CD14-positive monocyte (primary cell): ENCODE measurements at places on chromosomes 1 and 21.
A peak's percentile ranks its signal among the peaks of the same experiment; 100 is the strongest.

GRCh38 chr1:53198241-53198651 lies 1.6 kb downstream of the CPT2 start:
- DNase-seq = no peak

DNA sequence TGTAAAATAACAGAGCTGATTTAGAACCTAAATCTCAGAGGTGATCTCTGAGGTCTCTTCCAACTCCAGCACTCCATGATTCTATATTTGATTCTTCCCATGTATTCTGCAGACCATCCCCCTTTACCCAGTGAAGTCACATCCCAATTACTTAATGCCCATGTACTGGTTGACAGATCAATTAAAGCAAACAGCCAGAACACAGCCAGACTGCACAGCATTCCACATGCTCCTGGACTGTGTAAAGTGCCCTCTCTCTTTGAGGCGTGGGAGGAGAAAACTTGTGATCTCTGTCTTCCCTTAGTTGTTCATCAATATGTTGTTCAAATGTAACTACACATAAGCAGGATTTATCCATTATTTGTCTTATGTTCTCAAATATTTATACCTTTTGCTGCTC lies 18.1 kb downstream of the NOS1AP start:
- no peak for DNase-seq

- no peak for DNase-seq
Observed at GRCh38 chr21:42558846-42559245, 45.2 kb downstream of the SLC37A1 start.

- DNase-seq = peak; percentile 61
Observed at GRCh38 chr1:183281039-183281438, 95.0 kb downstream of the LAMC2 start.

GRCh38 chr1:7225711-7226505 lies 440.7 kb downstream of the CAMTA1 start:
- DNase-seq = no peak

DNA sequence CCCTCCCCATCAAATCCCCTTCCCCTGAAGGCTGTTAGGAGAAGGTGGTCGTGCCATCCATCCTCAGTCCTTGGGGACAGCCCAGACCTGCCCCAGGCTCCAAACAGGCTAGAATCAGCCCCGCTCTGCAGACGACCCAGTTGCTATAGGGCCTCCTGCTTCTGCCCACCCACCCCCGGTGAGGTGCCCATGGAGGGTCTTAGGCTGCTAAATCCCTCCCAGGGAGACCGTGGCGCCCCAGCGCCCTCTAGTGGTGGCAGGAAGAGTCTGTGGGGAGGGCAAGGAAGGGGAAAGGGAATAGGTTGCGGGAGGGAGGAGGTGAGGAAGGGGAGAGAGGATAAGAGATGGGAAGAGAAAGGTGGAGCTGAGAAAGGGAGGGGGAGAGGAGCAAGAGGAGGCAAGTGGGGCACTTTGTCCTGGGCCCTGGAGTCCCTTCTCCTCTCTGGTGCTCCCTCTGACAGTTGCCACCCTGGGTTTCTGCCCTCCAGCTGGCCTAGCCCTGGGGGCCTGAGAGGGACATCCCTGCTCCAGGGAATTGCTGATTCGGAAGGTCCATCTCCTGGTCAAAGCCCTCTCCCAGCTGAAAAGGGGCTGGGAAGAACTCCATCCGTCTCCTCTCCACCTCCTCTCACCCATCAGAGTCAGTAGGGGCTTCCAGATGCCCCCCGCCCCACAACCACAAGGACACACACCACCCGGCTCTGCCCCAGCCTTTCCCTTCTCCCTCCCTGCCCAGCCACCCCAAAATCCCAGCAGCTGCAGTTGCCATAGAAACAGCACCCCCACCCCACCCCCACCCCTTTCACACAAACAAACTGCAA lies 55.4 kb downstream of the CAMK2N1 start:
- DNase-seq = no peak

- DNase-seq = no peak
Observed at GRCh38 chr1:229803626-229804217, 177.7 kb downstream of the URB2 start.

GRCh38 chr1:109248444-109248796 lies 919 bp upstream of the CELSR2 start:
- no peak for DNase-seq

- DNase-seq = no peak
Observed at GRCh38 chr1:239956263-239956662, 135.4 kb upstream of the FMN2 start.

DNA sequence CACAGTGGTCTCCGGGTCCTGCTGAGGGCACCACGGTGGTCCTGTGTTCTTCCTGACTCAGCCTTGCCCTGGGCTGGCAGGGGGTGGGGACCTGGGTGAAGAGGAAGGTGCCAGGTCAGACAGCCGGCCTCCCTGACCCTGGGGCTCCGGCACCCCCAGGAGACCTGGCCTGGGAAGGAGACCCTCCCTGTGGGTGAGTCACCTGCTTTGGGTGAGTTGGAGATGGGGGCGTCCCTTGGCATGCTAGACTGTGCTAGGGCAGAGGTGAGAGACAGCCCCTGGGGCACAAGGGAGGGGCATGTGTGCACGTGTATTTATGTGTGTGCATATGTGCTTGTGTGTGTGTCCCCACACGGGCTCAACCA lies 23.4 kb downstream of the SPSB1 start:
- DNase-seq = no peak

GRCh38 chr1:218717575-218717974 lies 372.4 kb downstream of the TGFB2 start:
- no peak for DNase-seq

GRCh38 chr1:18149027-18149641 lies 41.5 kb downstream of the IGSF21 start:
- no peak for DNase-seq

- DNase-seq = no peak
Observed at GRCh38 chr1:221356693-221357092, 385.2 kb downstream of the DUSP10 start.

DNA sequence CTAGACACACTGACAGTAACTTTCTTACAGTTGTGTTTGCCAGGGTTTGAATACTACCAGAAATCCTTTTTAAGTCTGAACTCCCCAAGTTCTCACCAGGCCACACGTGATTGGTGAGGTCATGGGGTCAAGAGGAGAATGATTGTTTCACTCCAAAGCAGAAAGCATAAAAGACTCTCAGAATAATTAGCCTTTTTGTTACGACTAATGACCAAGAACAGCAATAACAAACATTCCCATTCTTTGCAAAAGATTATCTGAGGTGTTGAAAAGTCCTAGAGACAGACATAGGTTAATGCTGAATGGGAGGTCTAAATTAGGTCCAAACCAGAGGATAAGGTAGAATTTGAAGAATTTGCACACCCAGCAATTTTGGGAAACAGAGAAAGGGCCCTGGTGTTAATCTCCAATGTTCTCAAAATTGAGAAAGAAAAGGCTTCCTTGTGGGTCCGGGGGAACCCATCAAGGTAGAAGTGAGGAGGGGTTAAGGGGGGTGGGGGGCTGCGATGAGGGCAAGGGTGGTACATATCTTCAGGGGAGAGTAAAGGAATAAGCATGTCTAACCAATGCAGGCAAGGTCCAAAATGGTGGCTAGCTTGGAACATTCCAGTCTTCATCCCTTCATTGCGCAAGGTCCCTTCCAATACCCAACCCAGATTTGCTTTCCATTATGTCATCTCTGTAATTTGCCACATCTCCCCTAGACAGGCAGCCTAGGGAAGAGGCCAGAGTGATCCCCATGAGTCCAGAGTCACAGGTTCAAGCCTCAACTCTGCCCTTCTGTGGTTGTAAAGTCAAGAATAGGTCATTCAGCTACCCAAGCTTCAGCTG lies 74.6 kb upstream of the NFIA start:
- no peak for DNase-seq

DNA sequence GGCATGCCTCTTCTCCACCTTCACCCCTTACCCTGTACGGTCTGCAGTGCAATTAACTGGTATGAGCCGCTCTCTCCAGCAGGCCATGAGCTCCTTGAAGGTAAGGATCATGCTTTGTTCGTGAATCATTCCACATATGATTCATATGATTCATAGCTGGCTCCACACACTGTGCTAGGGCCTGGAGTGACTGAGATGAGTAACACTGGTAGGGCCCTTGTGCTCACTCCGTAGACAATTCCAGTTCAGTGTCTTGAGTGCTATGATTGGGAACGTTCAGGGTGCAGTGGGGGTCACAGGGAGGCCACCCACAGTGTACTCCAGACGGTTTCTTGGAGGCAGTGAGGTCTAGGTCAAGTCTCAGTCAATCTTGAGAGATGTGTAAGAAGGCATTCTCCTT lies 239.8 kb downstream of the LMX1A start:
- DNase-seq = no peak

GRCh38 chr1:45972621-45973020 lies 159.8 kb downstream of the PIK3R3 start:
- no peak for DNase-seq

- DNase-seq = no peak
Observed at GRCh38 chr1:226320930-226321329, 12.0 kb upstream of the LIN9 start.

DNA sequence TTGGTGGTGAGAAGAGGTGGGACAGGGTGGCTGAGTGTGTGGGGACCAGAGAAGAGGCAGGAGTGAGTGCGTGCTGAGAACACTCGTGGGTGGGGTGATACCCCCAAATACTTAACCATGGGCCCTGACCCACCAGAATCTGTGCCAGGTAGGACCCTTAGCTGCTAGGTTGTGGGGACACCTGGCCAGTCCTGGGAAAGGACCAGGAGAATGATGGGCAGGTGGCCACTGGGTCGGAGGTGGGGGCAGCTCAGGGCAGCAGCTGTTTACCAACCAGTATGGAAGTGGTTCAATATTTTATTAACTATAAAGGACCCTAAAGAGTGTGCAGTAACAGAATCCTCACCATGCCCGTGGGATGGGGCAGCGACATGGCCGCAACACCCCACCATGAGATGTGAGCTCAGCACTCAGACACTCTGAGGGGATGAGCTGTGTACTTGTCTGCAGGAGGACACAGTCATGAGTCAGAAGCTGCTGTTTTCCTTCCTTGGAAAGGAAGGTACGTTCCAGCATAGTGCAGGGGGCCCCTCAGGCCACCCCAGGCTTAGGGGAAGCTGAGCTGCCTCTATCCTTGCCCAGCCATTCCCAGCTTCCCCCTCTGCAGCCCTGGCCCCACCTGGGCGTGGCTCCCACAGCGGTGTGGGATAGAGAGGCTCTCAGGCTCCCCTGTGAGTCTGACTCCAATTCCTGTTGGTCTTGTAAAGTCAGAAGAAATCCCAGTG lies 25.4 kb downstream of the TEX35 start:
- no peak for DNase-seq

DNA sequence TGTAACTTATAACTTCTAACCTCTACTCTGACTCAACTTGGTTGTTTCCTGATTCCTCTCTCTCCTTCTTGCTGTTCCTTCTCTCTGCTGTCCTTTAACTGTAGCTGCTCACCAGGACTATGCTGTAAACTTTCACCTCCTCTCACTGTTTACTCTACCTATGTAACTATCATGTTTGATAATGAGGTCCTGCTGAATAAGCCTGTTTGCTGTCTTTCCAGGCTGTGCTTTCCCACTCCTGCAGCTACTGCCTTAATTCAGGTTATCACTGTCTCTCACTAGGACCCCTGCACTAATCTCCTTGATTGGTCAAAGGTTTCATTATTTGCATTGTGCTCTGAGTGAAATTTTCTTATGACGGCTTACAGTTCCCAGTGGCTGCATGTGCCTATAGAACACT lies 633.9 kb upstream of the PTBP2 start:
- no peak for DNase-seq

DNA sequence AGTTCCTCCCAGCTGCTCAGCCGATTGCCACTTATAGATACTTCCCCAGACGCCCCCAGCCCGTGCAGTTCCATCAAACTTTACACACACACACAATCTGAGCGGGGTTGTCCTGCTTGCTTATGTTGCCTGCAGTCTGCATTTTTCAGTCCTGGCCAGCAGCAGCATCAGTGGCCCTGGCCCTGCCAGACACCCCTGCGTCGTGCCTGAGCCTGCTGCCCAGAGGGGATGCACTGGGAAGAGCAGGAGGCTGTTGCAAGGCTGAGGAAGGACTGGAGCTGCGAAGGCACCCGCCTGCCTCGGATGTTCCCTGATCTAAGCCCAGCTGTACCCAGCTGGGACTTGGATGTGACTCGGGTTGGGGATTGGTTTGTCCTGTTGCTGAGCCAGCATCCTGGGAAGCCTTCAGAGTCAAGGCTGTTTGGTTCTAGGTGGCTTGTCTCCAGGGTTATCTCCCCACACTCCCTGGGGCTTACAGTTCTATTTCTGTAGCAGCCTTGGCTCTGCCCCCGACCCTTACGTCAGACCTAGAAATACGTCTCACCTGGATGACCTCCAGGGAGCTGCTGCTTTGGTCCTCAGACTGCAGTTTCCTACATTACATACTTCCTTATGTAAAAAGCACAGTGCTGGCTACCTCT lies 42.3 kb downstream of the MAN1C1 start:
- no peak for DNase-seq

GRCh38 chr1:224430511-224431113 lies 4.0 kb downstream of the WDR26 start:
- DNase-seq = peak; percentile 73

GRCh38 chr1:51515312-51515960 lies 3.6 kb downstream of the EPS15 start:
- no peak for DNase-seq

DNA sequence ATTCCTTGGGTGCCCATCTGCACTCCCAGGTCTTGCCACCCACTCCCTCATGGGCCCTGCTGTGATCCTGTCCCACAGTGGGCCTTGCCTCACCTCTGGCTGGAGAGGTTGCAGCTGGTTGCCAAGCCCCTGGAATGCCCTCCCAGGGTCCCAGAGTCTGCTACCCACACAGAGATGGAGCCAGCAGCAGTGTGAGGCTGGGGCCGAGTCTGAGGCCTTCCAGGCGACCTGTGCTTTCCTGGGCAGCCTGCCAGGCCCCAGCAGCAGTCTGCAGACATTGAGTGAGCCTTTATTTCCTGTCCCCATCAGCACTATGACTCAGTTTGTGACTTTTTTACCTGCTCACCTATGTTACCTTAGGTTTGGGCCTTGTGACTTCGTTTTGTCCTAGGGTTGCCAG lies 25.0 kb upstream of the TSPAN2 start:
- DNase-seq = no peak

DNA sequence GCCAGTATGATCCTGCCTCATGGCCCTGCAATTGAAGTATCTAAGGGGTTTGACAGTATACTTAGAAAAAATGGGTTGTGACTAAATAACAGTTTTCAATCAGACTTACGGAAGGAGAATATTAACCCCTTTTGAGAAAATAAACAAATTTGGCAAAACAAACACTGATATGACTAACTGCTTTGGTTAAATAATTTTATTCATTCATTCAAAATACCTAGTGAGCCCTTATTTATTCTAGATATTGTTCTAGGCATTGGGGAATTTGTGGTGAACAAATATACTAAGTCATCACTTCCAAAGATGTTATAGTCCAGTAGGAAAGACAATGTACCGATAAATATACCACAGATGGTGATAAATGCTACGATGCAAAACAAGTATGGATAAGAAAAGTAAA lies 358.7 kb downstream of the TGFB2 start:
- no peak for DNase-seq

DNA sequence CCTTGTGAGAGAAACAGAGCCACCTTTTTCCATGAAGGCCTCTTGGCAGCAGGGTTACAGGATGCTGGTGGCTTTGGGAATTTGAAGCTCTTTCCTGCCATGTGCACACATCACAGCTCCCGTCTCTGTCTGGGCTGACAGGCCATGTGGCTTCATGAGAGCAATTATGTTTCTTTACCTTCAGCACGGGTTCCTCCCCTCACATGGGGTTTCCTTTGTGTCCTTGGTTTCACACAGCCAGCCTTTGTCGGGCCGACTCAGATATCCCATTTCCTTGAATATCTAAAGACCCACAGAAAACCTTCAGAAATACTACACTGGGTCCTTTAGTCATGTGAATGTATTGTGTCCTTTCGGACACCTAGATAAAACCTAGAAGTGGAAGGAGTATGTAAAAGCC lies 7.1 kb downstream of the CLIC6 start:
- no peak for DNase-seq

GRCh38 chr21:37849506-37850102 lies 66.7 kb downstream of the KCNJ6 start:
- peak; percentile 53 for DNase-seq
